ENCODE measurements at places on chromosomes 3 and 15. TPM values are rescaled to one million over a fixed set of nuclear protein-coding genes. Genes with fewer than 3 reads are reported as not detected.

The FBXO40 gene
- not detected for polyA plus RNA-seq

DNA sequence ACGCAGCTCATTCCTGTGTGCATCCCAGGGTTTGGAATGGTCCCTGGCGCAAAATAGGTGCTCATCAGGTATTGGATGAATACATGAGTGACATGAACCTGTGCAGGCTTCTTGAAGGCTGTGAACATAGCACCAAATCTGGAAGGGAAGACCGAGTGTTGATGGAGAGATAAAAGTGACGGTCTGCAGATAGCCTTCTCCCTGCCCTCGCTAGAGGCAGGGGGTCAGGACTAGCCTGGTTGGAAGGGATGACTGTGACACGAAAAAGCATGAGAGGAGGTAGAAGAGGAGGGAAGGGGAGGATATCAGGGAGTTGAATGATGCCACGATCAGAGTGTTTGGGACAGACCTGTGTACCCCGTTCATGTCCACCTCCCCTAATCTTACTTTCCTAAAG lies 267.1 kb downstream of the XXYLT1 start:
- H3K27ac ChIP-seq = no peak overlapping the region
- no peak for DNase-seq
- H3K36me3 ChIP-seq = no peaks in the 10 kb centered on the region
- H3K4me3 ChIP-seq = no peak overlapping the region
- no peaks in the 10 kb centered on the region for H3K4me1 ChIP-seq
- no peaks in the 10 kb centered on the region for H3K27me3 ChIP-seq

DNA sequence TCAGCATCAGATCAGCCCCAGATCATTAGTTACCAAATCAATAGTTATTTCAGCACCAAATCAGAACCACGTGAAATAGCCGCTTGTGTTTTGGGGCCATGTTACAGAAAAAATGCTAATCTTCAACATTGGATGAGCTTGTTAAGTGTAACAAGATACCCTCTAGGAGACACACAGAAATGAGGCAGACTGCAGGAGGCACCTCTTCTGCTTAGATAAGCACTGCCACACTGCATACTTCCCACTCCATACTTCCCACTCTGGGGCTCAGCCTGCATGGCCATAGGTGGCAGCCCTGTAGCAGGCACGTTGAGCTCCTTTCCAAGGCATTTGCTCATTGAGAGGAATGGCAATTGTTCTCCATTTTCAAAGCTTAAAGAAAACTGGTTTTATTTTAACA lies 73.3 kb downstream of the CHCHD6 start:
- H3K27me3 ChIP-seq = no peaks in the 10 kb centered on the region
- no peaks in the 10 kb centered on the region for H3K4me1 ChIP-seq
- H3K4me3 ChIP-seq = no peak overlapping the region
- peaks cover 1% of the 10 kb centered on the region for H3K36me3 ChIP-seq

DNA sequence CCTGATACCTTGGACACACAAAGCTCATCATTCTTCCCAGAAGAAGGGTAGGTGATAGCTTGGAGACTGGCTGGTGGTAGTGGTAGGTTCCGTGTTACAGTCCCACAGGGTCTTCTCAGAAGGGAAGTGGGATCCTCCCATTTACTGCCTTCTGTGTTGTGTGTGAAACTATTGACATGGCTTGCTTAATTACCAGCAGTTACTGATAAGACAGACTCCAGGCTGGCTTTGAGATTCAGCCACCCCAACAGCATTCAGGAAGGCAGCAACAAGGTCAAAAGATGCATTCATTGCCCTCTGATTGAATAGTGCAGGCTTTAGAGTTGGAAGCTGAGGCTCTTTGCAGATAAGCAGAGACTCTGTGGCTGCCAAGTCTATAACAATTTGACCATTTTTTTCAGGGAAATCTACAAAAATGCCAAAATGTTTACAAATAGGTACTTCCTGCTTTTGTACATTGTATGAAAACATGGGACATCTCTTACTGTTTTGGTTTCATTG lies 7.7 kb downstream of the ARNT2 start:
- no peak overlapping the region for H3K27ac ChIP-seq
- no peak for DNase-seq
- H3K36me3 ChIP-seq = no peaks in the 10 kb centered on the region
- no peak overlapping the region for H3K4me3 ChIP-seq
- no peaks in the 10 kb centered on the region for H3K27me3 ChIP-seq

DNA sequence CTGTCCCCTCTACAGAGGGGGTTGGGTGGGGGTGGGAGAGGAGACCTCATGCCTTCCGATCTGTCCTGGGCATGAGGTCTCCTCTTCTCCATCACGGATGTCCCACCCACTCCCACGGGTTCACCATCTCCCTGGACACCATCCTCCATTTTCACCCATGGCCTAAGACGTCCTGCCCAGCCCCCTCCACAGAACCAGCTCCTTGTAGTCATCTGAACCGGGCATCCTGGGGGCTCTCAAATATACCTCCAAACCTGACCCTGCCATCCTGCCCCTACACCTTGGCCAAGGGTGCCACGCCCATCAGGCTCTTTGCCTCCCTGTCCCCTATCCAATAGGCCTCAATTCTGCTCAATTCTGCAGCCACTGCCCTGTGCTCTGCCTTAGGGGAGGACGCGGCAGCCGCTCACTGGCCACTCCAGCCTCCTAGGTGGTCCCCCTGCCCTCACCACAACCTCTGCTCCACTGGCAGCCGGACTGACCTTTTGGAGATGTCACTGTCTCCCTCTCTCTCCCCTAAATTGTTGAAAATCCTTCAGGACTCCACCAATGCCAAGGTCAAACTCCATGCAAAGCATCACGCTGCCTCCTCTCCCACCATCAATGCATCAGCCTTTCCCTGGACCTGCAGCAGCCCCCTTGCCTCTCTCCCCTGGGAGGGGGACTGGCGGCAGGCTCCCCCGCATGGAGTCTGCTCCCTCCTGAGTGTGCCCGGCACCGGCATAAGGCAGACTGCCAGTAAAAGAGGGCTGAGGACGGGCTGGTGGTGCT lies 9.4 kb upstream of the ANPEP start:
- DNase-seq = no peak
- H3K4me1 ChIP-seq = no peaks in the 10 kb centered on the region
- no peak overlapping the region for H3K27ac ChIP-seq
- no peak overlapping the region for H3K4me3 ChIP-seq

The GPR160 gene
- polyA plus RNA-seq = 12.9 TPM

DNA sequence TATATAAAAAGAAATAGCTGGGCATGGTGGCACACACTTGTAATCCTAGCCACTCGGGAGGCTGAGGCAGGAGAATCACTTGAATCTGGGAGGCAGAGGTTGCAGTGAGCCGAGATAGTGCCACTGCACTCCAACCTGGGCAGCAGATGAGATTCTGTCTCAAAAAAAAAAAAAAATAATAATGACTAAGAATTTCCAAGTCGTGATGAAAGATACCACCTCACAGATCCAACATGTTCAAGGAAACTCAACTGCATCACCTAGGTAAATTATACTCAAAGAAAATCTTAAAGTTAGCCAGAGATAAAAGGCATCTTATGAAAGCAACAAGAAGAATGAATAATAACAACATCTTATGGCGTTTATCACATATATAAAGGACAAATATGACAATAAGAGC lies 50.1 kb downstream of the DOCK3 start:
- H3K36me3 ChIP-seq = no peaks in the 10 kb centered on the region
- H3K27ac ChIP-seq = no peak overlapping the region
- no peaks in the 10 kb centered on the region for H3K4me1 ChIP-seq
- H3K27me3 ChIP-seq = no peaks in the 10 kb centered on the region
- H3K4me3 ChIP-seq = no peak overlapping the region

DNA sequence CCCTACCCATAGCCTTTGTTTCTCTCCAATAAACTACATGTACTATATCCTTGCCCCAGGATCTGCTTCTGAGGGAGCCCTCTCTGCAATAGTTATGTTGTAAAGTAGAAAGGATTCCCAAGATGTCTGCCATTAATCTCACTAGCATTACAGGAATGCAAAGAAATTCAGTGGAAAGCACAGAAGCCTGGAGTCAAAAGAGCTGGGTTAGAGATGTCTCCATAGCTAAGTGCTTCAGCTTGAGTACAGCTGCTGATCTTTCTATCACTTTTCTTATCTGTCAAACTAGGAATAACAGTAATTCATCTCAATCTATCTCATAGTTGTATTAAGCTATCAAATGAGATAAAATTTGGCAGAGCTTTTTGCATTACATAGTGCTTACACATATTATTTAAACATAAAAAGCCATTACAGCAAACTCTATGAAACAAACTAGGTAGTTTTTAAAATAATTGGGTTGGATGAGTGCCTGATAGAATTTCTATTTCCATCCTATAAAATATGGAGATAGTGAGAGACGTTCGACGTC lies 799.5 kb upstream of the SEMA6D start:
- DNase-seq = no peak
- no peaks in the 10 kb centered on the region for H3K36me3 ChIP-seq
- H3K27me3 ChIP-seq = no peaks in the 10 kb centered on the region
- H3K4me1 ChIP-seq = no peaks in the 10 kb centered on the region

The CAV3 gene
- not detected for polyA plus RNA-seq

GRCh38 chr15:57890351-57890750 lies 175.2 kb downstream of the ALDH1A2 start:
- no peak overlapping the region for H3K27ac ChIP-seq
- H3K4me3 ChIP-seq = no peak overlapping the region
- no peak for DNase-seq
- H3K4me1 ChIP-seq = no peaks in the 10 kb centered on the region

The ECE2 gene
- polyA plus RNA-seq = not detected

- no peaks in the 10 kb centered on the region for H3K36me3 ChIP-seq
- DNase-seq = no peak
- H3K27me3 ChIP-seq = no peaks in the 10 kb centered on the region
These were observed 58.8 kb upstream of the SLC7A14 start for GRCh38 chr3:170644711-170645110.

The RAB6B gene
- polyA plus RNA-seq = 0.59 TPM

DNA sequence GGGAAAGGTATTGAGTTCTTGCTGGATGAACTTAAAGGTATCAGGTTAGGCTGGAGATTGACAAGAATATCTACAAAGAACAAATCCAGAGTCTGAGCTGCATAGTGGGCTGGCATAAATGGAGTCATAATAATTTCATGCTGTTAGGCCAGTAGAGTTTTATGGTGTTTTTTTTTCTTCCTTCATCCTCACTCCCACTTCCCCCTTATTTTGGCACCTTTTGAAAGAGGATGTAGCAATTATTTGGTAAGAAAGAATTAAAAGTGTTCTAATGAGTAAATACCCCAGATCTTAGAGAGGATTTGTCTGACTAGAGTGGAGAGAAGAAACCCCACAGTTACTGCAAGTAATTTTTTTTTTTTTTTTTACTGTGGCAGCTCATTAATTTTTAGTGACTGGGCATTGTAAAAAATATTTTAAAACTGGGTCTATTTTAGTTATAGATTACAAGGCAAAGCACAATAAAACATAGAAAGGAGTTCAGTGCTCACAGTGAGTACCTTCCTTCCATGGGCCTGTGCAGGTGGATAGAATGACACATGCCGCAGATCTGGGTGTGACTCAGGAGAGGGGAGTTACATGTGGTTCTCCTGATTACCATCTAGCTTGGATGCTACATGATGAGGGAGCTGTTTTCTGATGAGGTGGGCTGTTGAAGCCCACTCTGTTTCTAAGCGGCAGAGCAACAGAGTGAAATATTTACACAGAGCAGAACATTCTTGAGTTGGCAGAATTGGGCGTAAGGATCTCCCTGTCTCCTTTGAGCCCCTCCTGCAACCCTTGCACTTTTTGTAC lies 5.3 kb downstream of the EDEM1 start:
- no peak for DNase-seq
- no peak overlapping the region for H3K4me3 ChIP-seq
- H3K36me3 ChIP-seq = peaks cover 1% of the 10 kb centered on the region

The TEX264 gene
- polyA plus RNA-seq = 25.0 TPM

GRCh38 chr3:71345429-71346040 lies 238.0 kb downstream of the FOXP1 start:
- no peak for DNase-seq
- H3K27me3 ChIP-seq = no peaks in the 10 kb centered on the region
- H3K4me3 ChIP-seq = no peak overlapping the region
- no peaks in the 10 kb centered on the region for H3K36me3 ChIP-seq
- H3K27ac ChIP-seq = no peak overlapping the region
- no peaks in the 10 kb centered on the region for H3K4me1 ChIP-seq

DNA sequence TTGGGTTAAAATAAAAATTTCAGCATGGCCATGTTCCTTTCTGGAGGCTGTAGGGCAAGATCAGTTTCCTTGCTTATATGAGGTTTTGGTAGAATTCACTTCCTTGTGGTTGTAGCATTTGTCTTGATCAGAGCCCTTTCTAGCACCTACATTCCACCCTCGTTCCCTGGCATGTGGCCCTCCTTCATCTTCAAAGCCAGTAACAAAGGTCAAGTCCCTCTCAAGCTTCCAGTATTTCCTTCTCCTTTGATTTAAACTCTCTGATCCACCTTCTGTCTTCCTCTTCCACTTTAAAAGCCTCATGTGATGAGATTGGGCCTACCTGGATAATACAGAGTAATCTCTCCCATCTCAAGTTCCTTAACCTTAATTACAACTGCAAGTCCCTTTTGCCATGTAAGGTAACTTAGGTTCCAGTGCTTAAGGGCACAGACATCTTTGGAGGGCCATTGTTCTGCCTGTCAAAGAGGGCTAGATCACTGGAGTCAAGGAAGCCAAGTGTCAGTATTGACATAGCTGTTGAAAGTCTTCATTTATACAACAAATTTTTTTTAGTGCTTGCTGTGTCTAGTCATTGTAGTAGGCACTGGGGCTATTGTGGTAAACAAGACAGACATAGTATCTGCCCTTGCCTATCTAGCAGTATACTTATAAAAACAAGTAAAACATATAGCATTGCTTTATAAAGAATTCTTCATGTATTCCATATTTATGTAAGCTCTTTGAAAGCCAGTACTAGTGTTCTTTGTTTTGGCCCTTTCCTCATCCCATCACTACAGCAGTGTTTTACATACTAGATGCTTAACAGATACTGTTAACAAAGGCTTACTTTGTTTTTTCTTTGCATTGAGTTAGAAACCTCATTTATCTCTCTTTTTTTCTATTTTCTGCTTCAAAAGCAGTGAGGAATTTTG lies 40.7 kb downstream of the GLCE start:
- H3K4me3 ChIP-seq = no peak overlapping the region
- H3K27me3 ChIP-seq = no peaks in the 10 kb centered on the region
- no peak for DNase-seq
- no peaks in the 10 kb centered on the region for H3K4me1 ChIP-seq
- no peak overlapping the region for H3K27ac ChIP-seq

The NAALADL2 gene
- 4.7 TPM for polyA plus RNA-seq
